A549 treated with DMSO at 1 μM for 4 hours (cell line): ENCODE measurements at places on chromosomes 5 and 9. TPM values are rescaled to one million over a fixed set of nuclear protein-coding genes. Genes with fewer than 3 reads are reported as not detected.

The DRD1 gene
- 0.77 to 1.3 TPM (median 0.95 TPM) in 5 replicates for total RNA-seq

The DNAJA1 gene
- total RNA-seq: 225 to 313 TPM (median 296 TPM) in 5 replicates

The BARHL1 gene
- 0.06 TPM in 1 of 5 replicates, not detected in the others for total RNA-seq

The SEMA4D gene
- 4.7 to 7.2 TPM (median 6.1 TPM) in 5 replicates for total RNA-seq

The SPAAR gene
- total RNA-seq: 0.08 TPM in 1 of 5 replicates, not detected in the others

The SCGB3A2 gene
- total RNA-seq: not detected in 5 replicates
